ENCODE measurements at places on chromosomes 2 and 18.
A peak's percentile ranks its signal among the peaks of the same experiment; 100 is the strongest.

DNA sequence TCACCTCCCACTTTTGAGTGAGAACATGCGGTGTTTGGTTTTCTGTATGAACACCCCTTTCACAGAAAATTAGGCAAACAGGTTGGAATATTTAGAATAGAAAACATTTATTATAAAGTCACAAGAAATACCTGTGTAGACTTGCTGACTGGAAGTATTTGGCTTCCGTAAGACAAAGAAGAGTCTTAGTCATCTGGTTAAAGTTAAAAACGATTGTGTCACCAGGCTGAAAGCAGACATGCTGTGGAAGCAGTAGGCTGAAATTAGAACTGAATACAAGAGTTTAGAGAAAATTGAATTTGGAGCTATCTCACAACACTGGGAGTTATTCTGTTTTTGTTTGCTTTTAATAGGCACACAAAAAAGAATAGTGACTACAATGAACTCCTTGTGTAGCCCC is 16.2 kb upstream of the CLASP1 start:
- no peak for DNase-seq

- no peak for DNase-seq
Measured at GRCh38 chr18:50742952-50743351, 76.9 kb downstream of the MRO start.

DNA sequence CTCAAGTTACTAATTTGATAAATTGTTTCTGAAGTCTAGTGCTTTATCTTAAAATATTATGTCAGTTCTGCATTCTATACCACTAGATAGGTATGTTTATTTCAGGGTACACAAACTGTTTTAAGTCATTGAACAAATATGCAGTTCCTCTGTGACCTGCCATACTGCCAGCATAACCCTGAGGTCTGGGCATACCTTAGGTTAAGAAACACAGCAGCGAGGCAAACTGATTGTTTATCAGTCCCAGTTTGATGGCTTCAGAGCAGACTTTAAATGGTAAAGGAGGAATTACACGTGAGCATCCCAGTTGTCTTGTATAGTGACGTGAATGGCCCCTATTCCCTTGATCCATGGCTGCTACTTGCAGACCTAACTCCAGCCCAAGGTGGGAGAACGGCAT is 186.4 kb upstream of the LRRTM1 start:
- DNase-seq, result no peak

DNA sequence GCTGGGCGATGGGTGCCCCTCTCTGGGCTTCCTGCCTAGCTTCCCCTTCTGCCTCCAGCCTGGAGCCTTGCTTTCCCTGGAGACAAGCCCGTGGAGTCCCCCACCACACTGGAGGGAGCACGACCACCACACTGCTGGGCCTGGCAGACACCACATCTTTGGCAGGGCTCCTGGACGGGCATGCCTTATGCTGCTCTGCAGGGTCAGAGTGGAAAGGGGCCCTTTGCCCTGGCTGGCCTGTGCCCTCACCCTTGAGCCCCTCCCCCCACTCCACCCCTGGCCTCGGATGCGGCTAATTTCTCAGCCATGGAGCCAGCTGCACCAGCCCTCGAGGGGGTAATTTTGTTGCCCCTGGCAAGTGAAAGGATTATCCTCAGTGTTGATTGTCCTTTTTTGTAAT is 194.5 kb downstream of the LOXHD1 start:
- no peak for DNase-seq

DNA sequence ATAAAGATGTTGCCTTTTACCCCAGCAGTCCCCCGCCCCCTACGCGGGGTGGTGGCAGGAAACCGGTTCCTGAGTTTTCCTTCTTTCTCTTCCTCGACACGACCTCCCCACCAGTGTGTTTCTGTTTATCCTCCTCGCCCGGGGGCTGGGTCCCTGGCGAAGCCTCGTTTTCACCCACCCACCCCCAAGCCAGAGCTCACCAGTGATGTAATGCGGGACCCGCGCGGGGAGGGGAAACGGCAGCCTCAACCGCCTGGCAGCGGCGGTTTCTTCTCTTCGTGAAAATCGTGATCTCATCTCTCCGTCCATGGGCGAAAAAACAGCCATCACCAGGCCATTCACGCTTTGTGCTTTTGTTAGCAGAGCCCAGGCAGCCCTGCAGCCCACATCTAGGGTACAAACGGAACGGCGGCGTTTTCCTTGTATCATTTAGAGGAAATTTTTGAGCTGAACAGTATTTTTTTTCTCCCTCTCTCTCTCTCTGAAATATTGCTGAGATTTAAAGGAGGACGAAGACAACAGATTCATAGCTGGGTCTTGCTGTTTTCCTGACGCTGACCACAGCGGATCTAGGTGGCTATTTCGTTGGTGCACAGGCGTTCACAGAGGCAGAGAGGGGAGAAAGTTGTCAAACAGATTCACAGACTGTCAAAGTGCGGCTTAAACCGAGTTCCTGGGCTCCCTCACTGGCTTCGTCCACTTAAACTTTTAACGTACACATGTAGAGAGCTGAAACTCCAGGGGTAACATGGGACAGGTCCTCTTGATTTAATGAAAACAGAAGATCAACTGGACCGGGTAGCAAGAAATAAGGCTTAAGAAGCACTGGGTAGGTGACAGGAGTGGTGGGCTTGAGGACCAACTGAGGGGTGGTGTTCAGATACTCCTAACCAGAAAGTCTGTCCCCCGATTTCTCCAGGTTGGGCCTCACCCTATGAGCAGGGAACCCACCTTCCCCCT is 21.9 kb upstream of the PAX3 start:
- peak; percentile 40 for DNase-seq

- no peak for DNase-seq
Measured at GRCh38 chr18:68793951-68794350, 3.9 kb upstream of the CCDC102B start.

- DNase-seq, result no peak
Measured at GRCh38 chr2:205656941-205657340, 25.4 kb upstream of the NRP2 start.

GRCh38 chr2:171807831-171808393 is 86.1 kb downstream of the SLC25A12 start:
- DNase-seq, result no peak

DNA sequence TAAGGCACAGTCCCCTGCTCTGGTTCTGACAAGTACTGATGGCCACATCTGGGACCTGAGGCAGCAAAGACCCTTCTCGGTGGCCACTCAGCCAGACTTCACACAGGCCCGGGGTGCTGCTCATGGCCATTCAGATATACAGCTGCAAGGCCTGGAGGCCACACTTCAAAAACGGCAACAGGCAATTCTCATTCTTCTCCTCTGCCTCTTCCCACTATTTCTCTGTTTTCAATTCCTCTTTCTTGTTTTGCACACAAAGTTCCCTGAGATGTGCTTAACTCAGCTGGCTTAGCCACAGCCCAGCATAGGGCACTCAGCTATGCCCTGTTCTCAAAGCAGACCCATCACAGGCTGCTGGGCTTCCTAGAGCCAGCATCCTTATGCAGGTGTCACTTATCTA is 29.9 kb downstream of the PTPN18 start:
- no peak for DNase-seq

DNA sequence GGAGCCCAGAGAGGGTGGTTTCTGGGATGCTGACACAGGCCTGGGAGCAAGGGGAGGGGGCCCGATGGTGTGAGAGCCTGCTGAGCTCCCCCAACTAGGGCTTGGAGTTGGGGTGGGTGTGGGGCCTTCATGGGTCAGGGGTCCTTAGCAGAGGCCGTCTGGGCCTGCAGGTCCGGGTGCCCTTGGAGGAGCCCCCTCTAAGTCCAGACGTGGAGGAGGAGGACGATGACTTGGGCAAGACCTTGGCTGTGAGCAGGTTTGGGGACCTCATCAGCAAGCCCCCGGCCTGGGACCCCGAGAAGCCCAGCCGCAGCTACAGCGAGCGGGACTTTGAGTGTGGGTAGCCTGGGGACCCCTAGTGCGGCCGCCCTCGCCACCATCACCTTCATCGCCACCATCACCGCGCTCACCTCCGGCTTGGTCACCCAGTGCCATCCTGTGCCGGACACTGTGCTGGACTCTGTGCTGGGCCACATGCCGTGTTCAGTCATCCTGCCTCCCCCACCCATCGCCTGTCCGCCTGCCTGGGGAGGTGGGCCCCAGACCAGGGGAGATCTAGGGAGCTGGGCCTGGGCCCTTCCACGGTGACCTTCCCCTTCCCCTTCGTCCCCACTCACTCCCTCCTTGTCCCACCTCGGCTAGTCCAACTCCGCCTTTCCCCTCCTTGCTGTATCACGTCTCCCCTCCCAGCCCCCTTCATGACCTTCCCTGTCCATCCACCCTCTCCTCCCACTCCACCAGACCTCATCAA is 980 bp downstream of the SLC4A3 start:
- no peak for DNase-seq

DNA sequence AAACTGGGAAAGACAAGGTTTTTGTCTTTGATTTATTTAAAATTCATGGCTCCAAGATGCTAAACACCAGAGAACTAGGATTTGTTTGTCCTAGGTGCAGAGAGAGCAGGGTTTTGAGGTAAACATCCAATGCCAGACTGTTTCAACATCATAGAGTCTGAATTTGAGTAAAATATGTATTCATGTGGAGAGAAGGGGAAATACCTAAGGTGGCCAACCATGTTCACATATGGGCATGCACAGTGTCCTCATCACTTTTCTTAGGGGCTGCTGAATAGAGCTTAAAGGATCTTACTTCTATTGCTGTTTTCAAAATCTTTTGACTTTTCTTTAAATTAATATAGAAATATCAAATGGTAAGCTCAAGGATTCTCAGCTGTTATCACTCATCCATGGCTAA is 287.0 kb upstream of the CCDC68 start:
- no peak for DNase-seq

GRCh38 chr2:207792244-207792785 is 22.6 kb upstream of the FZD5 start:
- DNase-seq, result peak; percentile 70

DNA sequence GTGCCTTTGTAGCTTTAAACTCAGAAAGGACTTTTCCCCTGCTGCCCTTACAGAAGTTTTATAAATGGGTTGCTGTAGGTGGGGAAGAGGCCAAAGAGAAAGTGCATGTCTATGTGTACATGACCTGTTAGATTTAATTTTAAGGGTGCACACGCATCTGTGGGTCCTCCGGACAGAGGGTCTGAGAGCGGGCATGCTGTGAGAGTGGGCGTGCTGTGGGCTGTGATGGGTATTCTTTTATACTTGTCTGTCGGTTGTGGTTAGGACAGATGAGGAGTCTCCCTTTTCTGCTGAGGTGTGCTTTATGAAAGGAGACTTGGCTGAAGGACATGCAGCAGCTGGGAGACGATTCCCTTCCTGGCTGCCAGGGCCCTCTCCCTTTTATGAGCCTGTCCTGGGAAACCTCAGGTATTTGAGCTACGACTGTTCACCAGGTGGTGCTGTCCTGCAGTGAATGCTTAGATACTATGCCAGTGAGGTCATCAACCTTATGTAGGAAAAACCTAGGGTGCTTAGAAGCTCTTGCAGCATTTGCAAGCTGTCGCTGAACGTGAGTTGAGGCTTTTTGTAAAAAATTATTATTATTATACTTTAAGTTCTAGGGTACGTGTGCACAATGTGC is 67.5 kb downstream of the TANC1 start:
- DNase-seq, result peak; percentile 59

GRCh38 chr2:52668724-52669123 is 1098.9 kb upstream of the CHAC2 start:
- DNase-seq, result no peak

- DNase-seq, result no peak
Measured at GRCh38 chr18:10374195-10374594, 80.2 kb upstream of the APCDD1 start.

DNA sequence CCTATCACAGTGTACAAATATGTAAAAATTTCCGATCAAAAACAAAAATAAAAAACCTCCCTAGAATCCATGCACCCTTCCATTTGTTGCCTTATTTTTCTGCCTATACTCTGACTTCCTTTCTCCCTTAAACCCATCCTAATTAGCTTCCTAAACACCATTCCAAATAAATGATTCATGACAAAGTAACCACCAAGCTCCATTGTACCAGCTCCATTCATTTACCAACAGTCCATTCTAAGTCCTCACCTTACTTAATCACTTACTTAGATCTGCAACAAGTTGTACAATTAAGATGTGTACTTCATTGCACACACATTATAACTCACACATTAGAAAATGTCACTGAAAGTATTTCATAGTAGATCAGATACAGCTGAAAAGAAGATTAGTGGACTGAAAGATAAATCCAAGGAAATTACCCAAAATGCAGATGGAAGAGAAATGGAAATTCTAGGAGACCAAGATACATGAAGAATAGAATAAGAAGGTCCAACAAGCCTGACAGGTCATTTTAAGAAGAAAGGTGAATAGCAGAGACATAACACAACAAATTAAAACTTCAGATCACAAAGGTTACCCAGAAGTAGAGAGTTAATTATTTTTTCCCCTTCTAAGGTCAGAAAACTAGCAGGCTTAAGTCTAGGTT is 154.6 kb downstream of the DYM start:
- no peak for DNase-seq

DNA sequence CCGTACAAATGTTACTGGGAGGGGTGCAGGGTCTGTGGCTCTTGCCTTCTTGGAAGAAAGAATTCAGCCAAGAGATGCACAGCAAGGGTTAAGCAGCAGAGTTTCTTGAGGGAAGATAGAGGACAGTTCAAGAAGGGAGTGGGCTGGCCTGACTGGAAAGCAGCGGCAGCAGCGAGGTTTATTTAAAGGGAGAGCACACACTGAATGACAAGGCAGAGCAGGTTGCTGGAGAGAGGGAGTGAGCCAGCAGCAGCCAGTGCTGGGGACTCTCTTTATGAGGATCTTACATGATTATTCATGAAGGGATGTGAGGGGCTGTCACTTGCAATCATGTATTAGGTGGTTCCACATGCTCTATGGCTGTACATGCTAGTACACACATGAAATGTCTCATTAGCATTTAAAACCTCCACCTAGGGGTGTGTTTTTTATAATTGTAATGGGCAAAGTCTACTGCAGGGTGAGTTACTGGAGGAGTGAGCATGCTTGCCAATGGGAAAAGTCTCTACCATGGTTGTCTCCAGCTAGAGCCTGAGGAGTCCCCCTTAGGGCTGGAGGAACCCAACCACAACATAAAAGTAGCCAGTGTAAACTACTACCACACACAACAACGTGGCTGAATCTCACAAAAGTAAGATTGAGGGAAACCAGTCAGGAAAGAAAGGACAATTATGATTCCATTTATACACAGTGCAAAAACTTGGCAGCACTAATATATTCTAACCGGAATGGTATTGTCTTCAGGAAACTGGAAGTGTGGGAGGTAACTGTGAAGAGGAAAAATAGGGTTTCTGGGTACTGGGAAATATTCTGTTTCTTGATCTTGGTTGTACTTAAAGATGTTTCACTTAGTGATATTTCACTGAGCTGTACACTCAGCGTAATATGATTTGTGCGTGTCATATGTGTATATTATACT is 87.6 kb upstream of the FAM110C start:
- no peak for DNase-seq

GRCh38 chr2:114139542-114139941 is 249.7 kb downstream of the ACTR3 start:
- DNase-seq, result no peak

Measured in mesenchymal stem cell (in vitro differentiated cells and primary cell).